ENCODE measurements at places on chromosomes 13 and 19. TPM values are rescaled to one million over a fixed set of nuclear protein-coding genes. Genes with fewer than 3 reads are reported as not detected.

PLPPR3 gene
- total RNA-seq = not detected

PSG6 gene
- not detected for total RNA-seq

CPB2 gene
- total RNA-seq = not detected

ZNF227 gene
- 22.3 TPM for total RNA-seq

IZUMO1 gene
- total RNA-seq = 0.79 TPM

LILRA5 gene
- 5.9 TPM for total RNA-seq

C19orf38 gene
- 3.3 TPM for total RNA-seq

RPL18A gene
- 1,282 TPM for total RNA-seq

DLL3 gene
- total RNA-seq = 0.13 TPM

TUBA3C gene
- not detected for total RNA-seq

AP1M2 gene
- total RNA-seq = 74.1 TPM

ZNF878 gene
- 0.60 TPM for total RNA-seq

HCST gene
- total RNA-seq = 16.7 TPM

KXD1 gene
- 69.9 TPM for total RNA-seq

SIGLECL1 gene
- not detected for total RNA-seq

LILRB4 gene
- 9.9 TPM for total RNA-seq

CLEC11A gene
- total RNA-seq = 9.6 TPM

KCNN4 gene
- total RNA-seq = 6.1 TPM

ZNF761 gene
- 10.4 TPM for total RNA-seq

ZNF699 gene
- 11.4 TPM for total RNA-seq

CXCL17 gene
- not detected for total RNA-seq

Measured in kidney (tissue), 22 donors.